Skin of body (tissue), 3 donors: ENCODE measurements at places on chromosomes 7 and 10.
A peak's percentile ranks its signal among the peaks of the same experiment; 100 is the strongest.

- no peak for DNase-seq
Measured at GRCh38 chr7:8423057-8423456, 10.4 kb upstream of the NXPH1 start.

- DNase-seq = no peak
Measured at GRCh38 chr7:68306692-68307107, 1291.6 kb upstream of the AUTS2 start.

DNA sequence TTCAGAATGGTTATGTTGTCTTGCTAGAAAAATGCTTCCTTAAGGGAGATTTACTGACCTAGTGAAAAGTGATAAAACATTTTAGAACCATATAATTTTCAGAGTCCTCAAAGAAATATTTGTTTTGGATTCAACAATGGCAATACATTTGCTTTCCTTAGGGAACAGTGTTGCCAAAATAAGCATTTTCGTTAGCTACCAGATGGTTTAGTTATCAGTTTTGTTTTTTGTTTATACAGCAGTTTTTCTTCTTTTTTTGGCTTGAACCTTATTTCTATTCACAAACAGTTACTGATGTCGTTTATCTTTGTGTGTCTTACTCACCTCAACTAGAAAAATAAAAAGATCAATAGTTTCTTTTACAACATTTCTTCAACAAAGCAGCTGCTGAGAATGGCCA, 48.6 kb downstream of the EXOC4 start:
- DNase-seq = no peak

DNA sequence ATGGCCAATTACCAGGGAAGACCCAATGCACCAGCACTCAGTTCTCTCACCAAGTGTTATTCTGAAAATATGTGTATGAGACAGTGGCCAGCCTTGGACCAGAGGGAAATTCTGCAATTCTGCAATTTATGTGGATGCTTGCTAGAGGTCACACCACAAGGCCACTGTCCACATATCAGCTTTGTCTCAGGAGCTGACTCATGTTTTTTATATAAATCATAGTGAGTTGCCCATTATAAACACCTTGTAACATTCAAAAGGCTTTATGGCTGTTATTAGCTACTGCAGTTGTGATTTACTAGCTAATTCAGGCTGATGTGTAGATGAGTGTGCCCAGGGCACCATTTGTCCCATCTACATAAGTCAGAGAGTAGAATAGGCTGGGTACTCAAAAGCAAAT, 649.0 kb downstream of the LRMDA start:
- DNase-seq = no peak

- DNase-seq = no peak
Measured at GRCh38 chr7:144118341-144118740, 4.6 kb upstream of the OR2A14 start.

GRCh38 chr10:21421794-21422193, 103.7 kb downstream of the SKIDA1 start:
- no peak for DNase-seq

GRCh38 chr7:17745610-17746009, 194.7 kb downstream of the SNX13 start:
- DNase-seq = no peak

DNA sequence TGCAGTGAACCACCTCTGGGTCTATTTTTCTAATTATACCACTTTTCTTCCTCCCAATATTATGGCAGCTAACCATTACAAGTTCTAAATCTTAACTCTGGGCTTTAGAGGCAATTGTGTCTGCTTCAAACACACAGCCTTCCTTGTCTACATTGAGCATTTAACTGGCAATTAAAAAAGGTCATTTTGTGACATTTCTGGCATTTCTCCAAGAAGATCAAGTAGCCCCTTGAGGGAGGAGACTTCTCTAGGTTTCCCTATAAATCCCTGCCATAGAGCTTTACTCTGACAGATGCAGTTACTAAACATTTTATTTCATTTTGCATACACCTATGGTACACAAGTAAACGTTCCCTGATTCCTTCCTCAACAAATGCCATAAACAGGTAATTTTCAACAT, 33.4 kb upstream of the FAM133B start:
- no peak for DNase-seq

GRCh38 chr7:130386876-130387275, 6.6 kb downstream of the CPA1 start:
- no peak for DNase-seq

GRCh38 chr10:45585131-45585530, 87.4 kb downstream of the ZFAND4 start:
- no peak for DNase-seq

DNA sequence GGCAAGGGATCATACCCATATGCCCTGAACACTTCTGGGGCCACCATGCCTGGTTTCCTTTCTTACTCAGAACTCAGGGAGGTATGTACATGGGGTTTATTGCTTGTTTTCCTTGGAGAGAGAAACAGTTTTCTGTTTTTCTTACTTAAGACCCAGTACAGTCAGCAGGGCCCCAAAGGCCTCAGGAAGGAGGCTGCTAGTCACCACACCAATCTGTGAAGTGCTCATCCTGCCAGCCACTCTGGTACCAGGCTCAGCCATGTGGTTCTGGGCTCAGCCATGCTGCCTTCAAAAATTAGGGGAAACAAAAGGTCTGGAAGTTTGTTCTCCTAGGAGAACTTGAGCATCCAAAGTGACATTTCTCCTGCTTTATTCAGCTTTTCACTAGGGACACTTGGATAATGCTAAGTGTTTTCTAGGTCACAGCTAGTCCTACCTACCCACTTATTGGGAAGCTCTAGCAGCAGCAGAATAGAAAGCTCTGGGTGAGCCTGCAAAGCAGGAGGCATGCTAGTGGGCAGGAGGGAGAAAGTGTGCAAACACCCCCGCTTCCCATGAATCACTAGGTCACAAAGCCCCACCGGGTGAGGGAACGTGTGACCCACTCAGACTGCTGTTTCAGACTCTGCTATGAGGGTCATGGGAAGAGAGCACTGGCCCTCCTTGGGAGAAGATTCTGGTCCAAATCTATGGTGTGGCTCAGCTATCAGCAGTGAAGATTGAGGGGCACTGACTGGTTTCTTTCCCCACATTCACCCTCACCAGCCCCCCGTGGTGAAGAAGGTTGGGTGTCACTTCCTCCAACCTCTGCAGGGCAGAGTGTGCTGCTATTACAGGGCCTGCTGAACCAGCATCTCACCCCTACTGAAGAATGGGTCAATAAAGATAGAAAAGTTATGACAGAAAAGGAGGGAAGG, 23.9 kb downstream of the NUDCD3 start:
- no peak for DNase-seq

GRCh38 chr10:48316236-48316635, 9.8 kb downstream of the MAPK8 start:
- DNase-seq = no peak

DNA sequence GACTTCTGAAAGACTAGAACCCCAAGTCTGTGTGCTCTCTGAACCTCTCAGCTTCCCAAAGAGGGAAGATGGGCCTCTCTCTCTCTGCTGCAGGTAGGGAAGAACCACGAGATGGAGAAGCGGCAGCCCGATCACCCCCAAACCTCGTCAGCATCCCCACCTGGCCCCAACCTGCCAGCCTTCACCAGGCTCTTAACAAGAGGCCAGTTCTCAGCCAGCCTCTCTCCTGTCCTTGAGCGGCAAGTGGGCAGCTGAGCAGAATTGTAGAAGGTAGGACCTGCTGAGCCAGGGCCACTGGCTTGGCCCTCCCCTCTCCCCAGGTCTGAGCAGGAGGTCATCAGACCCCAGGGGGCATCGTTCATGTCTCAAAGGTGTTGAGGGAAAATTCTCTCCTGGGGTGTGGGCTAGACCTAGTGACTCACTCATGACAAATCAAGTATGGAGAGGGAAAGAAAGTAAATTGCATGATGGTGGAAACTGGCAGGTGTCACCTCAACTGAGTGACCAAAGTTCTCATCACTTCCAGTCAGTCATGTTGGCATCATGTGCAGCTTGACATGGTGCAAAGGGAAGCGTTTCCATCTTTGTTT, 92.0 kb upstream of the GPR26 start:
- DNase-seq = no peak

GRCh38 chr7:48389977-48390376, 218.7 kb downstream of the ABCA13 start:
- no peak for DNase-seq

DNA sequence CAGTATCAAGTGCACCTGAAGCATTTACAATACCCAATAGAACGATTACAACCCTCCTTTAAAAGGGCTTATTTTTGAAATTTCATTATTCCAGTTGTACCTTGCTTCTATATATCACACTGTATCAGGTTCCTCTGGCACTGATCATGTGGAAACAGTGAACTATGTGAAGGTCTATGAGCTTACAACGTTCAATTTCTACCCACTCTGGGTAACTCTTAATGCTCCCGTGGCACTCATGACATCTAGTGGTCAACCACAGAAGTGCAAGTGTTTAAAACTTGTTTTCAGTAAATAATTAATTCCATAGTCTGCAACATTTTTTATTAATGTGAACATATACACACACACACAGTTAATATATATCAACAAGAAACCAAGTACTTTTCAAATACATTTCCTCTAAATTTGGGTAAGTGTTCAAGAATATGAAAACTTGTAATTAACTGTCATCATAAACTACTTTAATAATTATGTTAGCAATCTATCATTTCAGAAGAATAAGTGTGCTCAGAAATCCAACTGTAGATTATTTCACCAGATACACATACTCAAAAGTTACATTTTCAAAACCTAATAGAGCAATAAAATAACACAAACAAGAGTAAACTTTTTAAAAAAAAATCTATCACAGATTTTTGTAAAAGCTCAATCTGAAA, 61.0 kb downstream of the MPP7 start:
- peak; percentile 79 for DNase-seq

GRCh38 chr7:52021343-52021742, 704.7 kb upstream of the COBL start:
- DNase-seq = no peak

- no peak for DNase-seq
Measured at GRCh38 chr7:25894002-25894901, 257.7 kb upstream of the NFE2L3 start.

GRCh38 chr7:117084286-117084685, 131.0 kb downstream of the ST7 start:
- DNase-seq = no peak

- no peak for DNase-seq
Measured at GRCh38 chr10:94355841-94356240, 6.9 kb downstream of the NOC3L start.

DNA sequence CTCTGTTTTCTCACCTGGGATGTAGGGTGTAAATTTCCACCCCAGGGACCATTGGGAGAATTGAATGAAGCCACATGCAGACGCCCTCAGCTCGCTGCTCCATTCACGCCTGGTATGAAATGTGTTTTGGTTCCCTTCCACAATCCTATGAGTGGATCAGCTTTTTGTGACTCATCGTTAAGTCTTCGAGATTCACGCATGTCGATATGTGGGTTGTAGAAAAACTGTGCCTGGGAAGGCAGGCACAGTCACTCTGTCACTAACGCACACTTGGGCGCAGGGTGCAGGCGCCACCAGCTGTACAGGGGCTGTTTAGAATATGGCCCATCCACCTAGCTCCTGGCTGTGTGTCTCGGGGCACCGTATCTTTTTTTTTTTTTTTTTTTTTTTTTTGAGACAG, 64.2 kb upstream of the SH2B2 start:
- no peak for DNase-seq

GRCh38 chr7:94188350-94188749, 184.2 kb upstream of the BET1 start:
- no peak for DNase-seq

DNA sequence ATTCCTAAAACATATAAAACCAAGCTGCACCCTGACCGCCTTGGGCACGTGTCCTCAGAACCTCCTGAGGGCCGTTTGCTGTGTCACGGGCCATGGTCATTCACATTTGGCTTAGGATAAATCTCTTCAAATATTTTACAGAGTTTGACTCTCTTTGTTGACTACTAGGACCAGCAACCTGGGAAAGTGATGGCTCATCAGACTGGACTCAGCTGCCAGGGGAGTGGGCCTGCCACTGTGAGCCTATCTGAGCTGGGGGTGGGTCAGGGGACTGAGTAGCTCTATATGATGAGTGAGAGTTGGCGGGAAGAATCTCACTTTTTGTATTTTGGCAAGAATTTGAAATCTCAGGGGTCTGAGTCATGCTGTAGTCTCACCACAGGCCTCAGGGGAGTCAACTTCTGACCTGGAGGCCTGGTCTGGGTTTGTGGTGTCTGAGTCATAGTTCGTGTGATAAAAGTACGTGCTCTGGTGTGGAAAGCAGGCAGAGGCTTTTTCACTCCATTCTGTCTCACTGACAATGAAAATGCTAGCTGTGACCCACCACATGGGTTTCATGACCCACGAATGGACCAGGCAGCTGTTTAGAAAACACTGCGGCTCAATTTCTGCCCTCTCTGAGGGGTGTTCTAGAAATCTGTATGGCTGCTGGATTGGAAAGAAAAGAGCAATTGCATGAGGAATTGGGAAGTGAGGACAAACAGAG, 4.2 kb upstream of the UPP1 start:
- no peak for DNase-seq

GRCh38 chr10:43308515-43308914, 41.6 kb upstream of the RASGEF1A start:
- no peak for DNase-seq

DNA sequence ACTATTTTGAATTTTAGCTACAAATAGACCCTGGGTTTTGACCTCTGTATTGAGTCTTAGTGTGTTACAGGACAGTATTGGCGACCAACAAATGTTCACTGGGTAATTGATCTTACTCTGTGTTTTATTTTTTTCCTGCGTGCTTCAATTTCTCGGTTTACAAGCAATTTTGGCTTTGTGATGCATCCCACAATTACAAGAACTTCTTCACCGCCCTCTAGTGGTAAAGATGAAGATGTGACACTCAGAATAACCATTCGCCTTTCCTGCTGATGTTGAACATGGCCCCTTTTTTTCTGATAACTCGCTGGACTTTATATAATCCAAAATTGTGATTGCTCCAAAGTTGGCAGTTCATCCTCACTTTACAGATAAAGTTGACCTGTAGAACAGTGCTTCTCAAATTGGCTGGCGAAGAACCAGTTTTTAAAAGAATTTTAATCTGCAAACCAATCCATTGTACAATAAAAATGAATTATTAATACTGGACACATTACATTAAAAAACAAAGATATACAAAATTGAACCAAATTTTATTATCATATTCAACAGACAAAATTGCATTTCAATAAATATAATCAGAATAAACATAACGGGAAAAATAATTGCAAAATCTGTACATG, 20.2 kb upstream of the SMC3 start:
- DNase-seq = peak; percentile 58

GRCh38 chr7:75971961-75972763, 22.2 kb downstream of the TMEM120A start:
- no peak for DNase-seq

GRCh38 chr7:100221231-100221718, 1.5 kb downstream of the PVRIG start:
- no peak for DNase-seq

DNA sequence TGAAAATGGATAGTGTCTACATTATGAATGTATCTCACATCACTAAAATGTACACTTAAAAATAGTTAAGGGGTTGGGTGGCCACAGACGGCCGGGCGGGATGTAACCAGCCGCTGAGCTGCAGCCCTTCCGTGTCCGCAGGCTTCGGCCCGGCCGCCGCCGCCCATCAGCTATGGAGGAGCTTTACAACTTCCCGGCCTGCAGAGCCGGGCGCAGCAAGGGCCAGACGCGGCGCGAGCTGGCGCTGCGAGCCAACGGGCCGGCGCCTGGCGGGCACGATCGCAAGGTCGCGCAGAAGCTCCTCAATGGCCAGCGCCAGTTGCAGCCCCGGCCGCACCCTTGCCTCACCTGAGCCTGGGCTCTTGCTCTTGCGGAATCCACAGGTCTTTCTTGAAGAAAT, 69.1 kb downstream of the KMT2C start:
- DNase-seq = no peak

- no peak for DNase-seq
Measured at GRCh38 chr10:64813391-64813790, 1292.2 kb downstream of the REEP3 start.
